ENCODE measurements at places on chromosomes 12 and 14. TPM values are rescaled to one million over a fixed set of nuclear protein-coding genes. Genes with fewer than 3 reads are reported as not detected.

The TRHDE gene
- total RNA-seq = 10.0 TPM

The AKAP6 gene
- 25.5 TPM for total RNA-seq

The TAC3 gene
- total RNA-seq = 0.66 TPM

The SPTB gene
- 0.49 TPM for total RNA-seq

The PELI2 gene
- 26.5 TPM for total RNA-seq

The SERPINA4 gene
- not detected for total RNA-seq

The CCDC197 gene
- not detected for total RNA-seq

The GXYLT1 gene
- total RNA-seq = 12.1 TPM

The CMAS gene
- total RNA-seq = 31.0 TPM

The AGAP2 gene
- 0.82 TPM for total RNA-seq

The MANSC1 gene
- total RNA-seq = 16.6 TPM

The ADCY4 gene
- total RNA-seq = 36.0 TPM

The C14orf93 gene
- total RNA-seq = 8.9 TPM

The FZD10 gene
- 0.71 TPM for total RNA-seq

The RND1 gene
- not detected for total RNA-seq

The KRT77 gene
- not detected for total RNA-seq

The OR4E2 gene
- total RNA-seq = not detected

The WNT1 gene
- total RNA-seq = not detected

The PRB2 gene
- not detected for total RNA-seq

The PRH2 gene
- total RNA-seq = not detected

The DCN gene
- total RNA-seq = 675 TPM

The SLC10A1 gene
- total RNA-seq = not detected

The TMEM30B gene
- 0.66 TPM for total RNA-seq

The PTPN21 gene
- 13.7 TPM for total RNA-seq

All from sigmoid colon (tissue), 7 donors.